ENCODE measurements at places on chromosomes 5 and 9.

- no peak for DNase-seq
Measured at GRCh38 chr5:74327339-74327685, 313.2 kb downstream of the ENC1 start.

GRCh38 chr5:107378218-107378899 lies 292.4 kb downstream of the EFNA5 start:
- no peak for DNase-seq

GRCh38 chr5:33684496-33685159 lies 207.2 kb downstream of the ADAMTS12 start:
- no peak for DNase-seq

DNA sequence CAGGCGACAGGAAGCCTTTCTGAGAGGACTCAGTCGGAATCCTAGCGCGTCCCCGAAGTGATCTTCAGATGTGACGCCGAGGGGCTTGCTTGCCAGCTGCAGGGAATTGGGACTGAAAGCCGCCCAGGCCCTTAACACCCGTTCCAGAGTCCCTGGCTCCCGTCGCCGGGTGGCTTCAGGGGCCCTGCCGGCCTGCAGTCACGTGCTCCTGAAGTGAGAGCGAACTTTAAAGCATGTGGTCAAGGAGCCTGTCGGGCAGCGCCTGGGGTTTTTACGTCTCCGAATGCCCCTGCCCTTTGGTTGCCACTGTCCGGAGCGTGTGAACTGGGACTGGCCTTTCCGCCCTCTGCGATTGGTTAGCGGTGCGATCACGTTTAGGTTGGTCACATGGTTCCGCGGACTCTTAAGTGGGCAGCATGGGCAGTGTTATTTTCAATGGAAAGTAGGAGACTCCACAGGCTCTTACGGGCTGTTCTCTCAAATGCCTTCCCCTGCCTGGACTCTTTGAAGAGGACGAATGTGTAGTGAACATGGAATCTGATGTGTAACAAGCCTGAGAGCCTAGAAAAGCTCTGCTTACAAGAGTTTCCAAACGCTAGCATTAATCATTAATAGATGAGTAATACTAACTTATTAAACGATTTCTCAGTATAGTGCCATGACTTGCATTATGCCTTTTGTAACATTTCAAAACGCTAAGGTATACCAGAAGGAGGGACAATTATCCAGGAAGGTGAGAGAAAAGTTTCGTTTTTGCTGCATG lies 1.9 kb downstream of the VLDLR start:
- DNase-seq = no peak

- no peak for DNase-seq
Measured at GRCh38 chr5:102154291-102154690, 141.8 kb downstream of the SLCO4C1 start.

- DNase-seq = no peak
Measured at GRCh38 chr9:250625-251024, 36.0 kb downstream of the DOCK8 start.
